Cardiac septum (tissue), 1 donor: ENCODE measurements at places on chromosomes 12 and 14. TPM values are rescaled to one million over a fixed set of nuclear protein-coding genes. Genes with fewer than 3 reads are reported as not detected.

- DNase-seq, result peak; percentile 66
These were observed 210.9 kb upstream of the FKBP4 start for GRCh38 chr12:2583642-2584401.

DNA sequence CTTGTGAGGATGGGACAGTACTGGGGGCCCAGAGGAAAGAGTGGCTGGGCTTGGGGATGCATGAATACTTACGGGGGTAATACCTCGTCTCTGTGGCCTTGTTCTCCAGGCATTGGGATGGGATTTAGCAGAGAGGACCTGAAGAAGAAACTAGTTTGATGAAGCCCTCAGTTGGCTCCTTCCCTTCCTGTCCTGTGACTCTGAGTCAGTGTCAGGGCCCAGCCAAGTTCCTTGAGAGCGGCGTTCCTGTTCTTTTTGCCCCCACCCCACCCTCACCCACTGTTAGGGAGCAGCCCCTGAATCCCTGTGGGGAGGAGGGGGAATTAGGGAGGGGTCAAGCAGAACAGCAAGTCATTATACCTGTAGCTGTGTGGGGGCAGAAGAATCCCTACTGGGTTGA is 5.2 kb upstream of the LRP1-AS start:
- no peak for DNase-seq

- DNase-seq, result no peak
These were observed 30.9 kb upstream of the AMN start for GRCh38 chr14:102891556-102891955.

DNA sequence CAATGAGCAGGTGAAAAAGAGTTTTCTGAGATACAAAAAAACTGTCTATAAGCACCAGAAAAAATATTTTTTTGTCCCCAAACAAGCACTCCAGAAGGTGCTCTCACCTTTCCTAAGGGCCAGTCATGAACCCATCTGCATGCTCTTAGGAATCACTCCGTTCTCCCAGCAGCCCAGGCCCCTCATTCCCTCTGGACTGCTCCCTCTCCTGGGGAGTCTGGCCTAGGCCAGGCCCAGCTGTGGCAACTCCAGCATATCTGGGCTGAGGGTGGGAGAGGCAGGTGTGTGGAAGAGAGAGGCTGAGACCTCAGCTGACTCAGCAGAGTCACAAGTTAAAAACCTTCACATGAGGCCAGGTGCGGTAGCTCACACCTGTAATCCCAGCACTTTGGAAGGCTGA is 54.6 kb downstream of the TRAFD1 start:
- DNase-seq, result peak; percentile 68

DNA sequence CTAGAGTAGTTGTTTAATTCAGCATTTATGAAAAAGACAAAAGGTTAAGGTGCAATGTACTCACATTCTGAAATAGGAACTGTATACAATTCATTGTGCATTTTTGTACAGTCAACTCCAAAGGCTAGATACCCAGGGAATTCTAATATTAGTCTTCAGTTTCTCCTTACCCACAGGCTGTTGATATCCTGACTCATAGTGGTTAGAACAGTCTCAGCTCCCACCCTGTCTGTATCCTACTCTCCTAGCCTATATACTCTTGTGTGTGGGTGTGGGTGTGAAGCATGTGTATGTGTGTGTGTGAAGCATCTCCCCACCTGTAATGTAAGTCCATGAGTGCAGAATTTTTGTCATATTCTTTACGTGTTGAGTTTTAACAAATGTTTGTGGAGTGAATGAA is 229.5 kb downstream of the NAV3 start:
- DNase-seq, result no peak

- no peak for DNase-seq
These were observed 54.2 kb downstream of the PTPRQ start for GRCh38 chr12:80498059-80498728.

- DNase-seq, result no peak
These were observed 333.6 kb upstream of the PRICKLE1 start for GRCh38 chr12:42923156-42923555.

GRCh38 chr12:100251917-100252316 is 15.0 kb downstream of the DEPDC4 start:
- DNase-seq, result no peak

Gene POLE
- total RNA-seq, result 12.1 TPM

Gene YLPM1
- 40.8 TPM for total RNA-seq

Gene OR10AD1
- total RNA-seq, result not detected

Gene PLD4
- total RNA-seq, result 0.51 TPM

Gene CMKLR1
- total RNA-seq, result 21.0 TPM

Gene LUM
- total RNA-seq, result 130 TPM

Gene DBX2
- 0.19 TPM for total RNA-seq

Gene MLEC
- 103 TPM for total RNA-seq
